M059J (cell line): ENCODE measurements at places on chromosomes 16 and 17. TPM values are rescaled to one million over a fixed set of nuclear protein-coding genes. Genes with fewer than 3 reads are reported as not detected.
A peak's percentile ranks its signal among the peaks of the same experiment; 100 is the strongest.

- peak; percentile 18 for DNase-seq
Observed at GRCh38 chr17:10059684-10060211, 138.7 kb downstream of the GAS7 start.

GRCh38 chr17:74862108-74862901 lies 2.6 kb upstream of the GRIN2C start:
- DNase-seq, result peak; percentile 53

- DNase-seq, result no peak
Observed at GRCh38 chr17:82358465-82359350, at the start of gene TEX19. TSS of gene TEX19 (plus strand) at chr17:82359247. CDS start at chr17:82362151, 2,904 bp downstream.

The WIPF2 gene
- 11.2 and 12.8 TPM in 2 replicates for total RNA-seq

GRCh38 chr16:87496447-87496801 lies 3.6 kb upstream of the ZCCHC14 start:
- DNase-seq, result no peak

GRCh38 chr17:39568702-39569101 lies 39.0 kb downstream of the NEUROD2 start:
- DNase-seq, result no peak

- DNase-seq, result no peak
Observed at GRCh38 chr16:87465879-87466278, 26.9 kb downstream of the ZCCHC14 start.

- peak; percentile 82 for DNase-seq
Observed at GRCh38 chr16:80580109-80580832, 39.5 kb downstream of the DYNLRB2 start.

GRCh38 chr17:39115135-39115534 lies 36.3 kb downstream of the PLXDC1 start:
- DNase-seq, result peak; percentile 43

- no peak for DNase-seq
Observed at GRCh38 chr16:259226-259625, 16.5 kb downstream of the RGS11 start.

- DNase-seq, result peak; percentile 98
Observed at GRCh38 chr17:77476931-77477805, 336.4 kb downstream of the SEC14L1 start.

DNA sequence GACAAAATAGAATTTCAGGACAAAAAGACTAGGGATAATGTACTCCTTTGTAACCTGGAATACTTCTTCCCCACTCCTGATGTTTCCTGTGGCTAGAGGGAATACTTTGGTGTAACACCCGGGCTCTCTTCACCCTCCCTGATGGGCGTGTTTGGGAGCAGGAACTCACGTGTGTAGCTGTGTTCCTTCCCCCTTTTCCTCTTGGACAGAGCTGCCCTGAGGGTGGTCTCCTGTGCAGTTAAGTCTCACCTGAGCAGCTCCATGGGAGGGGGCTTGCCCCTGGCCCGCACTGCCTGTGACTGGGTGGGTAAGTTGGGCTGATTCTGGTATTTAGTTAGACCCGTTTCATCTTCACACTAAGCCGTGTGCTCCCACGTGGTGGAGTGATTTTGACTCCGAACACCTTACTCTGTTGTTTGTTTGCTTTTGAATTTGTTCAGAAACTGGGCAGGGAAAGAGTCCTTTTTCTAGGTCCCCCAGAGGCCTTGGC lies 87.9 kb downstream of the OR1D5 start:
- peak; percentile 65 for DNase-seq

The CNGB1 gene
- total RNA-seq, result not detected in 2 replicates

- DNase-seq, result peak; percentile 42
Observed at GRCh38 chr16:9206156-9206555, 114.7 kb downstream of the HAPSTR1 start.
